Cardiac fibroblast (primary cell): ENCODE measurements at places on chromosomes 12 and 14.

DNA sequence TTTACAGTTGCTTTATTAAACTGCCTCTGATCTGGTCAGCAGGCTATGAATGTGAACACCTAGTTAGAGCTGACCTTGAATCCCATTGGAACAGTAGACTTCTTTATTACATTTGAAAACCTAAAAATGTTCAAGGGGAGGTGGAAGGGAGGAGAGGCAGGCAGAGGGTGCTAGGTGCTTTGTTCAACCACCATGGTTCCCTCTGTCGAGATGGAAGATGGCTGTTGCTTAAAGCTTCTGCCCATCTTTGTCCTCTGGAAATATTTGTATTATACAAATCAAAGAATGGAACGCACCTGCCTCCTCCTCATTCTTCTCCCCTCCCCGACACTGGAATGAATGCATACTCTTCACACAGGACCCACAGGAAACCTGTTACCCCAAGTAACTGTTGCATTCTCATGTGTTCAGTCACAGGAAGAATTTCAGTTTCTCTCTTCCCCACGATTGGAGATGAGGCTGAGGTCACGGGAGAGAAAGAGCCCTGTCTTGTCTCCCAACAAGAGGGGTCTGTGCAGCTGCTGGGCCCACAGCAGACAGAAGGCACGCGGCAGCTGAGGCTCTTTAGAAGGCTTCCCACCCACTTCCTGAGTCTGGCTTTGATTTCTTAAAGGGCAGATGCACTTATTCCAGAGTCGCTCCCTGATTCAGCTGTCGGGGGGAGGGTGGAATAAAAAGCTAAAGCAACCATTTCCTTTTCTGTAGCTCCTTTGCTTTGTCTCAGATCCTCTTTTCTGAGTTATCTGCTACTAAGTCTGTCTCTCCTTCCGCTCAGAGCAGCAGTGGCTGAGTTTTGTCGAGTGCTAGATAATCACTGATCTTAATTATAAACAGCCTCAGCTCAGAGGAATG lies 217.9 kb upstream of the BTG1 start:
- peak; percentile 26 for DNase-seq

DNA sequence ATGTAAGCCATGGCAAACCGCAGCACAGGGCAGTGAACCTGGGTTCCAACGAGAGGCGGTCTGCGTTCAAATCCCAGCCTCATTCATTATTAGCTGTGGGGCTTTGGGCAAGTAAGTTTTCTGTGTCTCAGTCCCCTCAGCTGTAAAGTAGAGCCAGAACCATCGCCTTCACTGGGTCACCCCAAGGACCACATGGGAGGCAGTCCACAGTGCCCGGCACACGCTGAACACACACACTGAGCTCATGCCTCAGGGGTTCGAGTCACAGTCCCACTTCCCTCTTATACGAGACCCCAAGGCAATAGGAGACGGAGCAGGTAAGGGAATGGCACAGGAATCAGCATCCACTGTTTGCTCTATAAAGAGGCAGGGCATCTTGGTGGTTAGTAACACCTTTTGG lies 19.1 kb downstream of the LRTM2 start:
- DNase-seq = no peak

GRCh38 chr12:101764051-101764792 lies 25.0 kb upstream of the SYCP3 start:
- no peak for DNase-seq

DNA sequence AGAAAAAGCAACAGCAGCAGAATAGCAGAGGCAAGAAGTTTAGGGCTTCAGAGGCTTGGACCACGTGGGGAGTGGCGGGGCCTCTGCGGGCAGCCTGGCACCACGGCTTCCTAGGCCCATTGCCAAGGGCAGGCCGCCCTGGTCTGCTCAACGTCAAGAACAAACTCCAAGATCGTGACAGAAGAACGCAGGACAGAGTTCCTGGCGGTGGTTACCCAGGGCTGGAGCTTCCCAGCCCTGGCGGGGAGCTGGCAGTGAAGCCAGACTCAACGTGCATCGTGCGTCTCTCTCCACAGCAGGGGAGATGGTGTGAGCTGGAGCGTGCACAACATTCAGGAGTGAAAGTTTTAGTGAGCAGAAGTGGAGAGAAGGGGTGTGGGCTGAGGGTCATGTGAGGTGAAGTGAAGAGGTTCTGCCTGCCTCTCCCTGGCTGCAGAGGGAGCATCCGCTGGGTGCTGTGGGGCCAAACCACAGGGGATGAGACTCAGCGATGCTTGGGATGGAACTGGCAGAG lies 13.9 kb upstream of the CACNA2D4 start:
- DNase-seq = no peak

DNA sequence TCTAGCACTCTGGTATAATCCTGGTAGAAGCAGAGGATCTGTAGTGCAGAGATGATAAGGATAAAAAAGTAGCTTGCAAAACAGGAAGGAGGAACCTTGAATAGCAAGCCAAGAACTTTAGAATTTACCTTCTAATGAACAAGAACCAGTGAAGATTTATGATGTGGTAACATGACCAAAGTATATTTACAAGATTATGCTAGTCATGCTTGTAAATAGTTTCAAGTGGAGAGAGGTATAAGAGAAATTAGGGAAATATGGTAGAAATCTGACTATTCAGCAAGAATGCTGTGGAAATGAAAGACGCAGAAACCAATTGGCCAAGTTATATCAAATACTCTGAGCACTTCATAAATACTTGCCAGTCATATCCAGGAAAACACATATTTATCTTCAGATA lies 47.8 kb downstream of the ERGIC2 start:
- DNase-seq = no peak

- DNase-seq = peak; percentile 71
Observed at GRCh38 chr14:91985521-91986255, 38.2 kb upstream of the FBLN5 start.

GRCh38 chr14:32939254-32940065 lies 781 bp downstream of the NPAS3 start:
- DNase-seq = peak; percentile 81

DNA sequence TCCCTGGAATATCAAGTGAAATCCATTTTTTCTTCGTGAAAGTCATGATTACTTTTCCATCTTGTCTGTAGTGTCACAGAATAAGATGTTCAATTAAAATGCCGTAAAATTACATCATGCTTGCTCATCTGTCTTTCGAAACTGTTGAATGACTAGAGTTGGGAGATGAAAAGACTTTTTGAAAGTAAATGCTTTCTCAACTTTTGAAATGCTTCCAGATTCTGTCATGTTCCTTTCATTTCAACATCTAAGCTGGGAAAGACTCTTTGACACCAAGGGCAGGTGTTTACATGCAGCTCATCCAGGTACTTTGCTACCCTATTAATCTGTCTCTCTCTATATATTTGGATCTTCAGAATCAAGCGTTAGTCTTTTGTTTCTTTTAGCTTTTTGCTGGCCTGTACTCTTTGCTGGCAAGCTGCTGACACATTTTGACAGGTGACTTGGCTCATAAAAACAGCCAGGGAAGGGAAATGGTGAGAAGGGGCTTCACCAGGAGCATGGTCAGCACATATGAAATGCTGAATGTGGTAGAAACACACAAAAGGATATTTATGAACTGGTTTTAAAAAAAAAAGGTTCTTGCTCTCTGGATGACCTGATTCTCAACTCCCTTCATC lies 77.0 kb upstream of the METAP2 start:
- DNase-seq = peak; percentile 26

GRCh38 chr12:22474970-22475720 lies 69.2 kb downstream of the C2CD5 start:
- DNase-seq = no peak

DNA sequence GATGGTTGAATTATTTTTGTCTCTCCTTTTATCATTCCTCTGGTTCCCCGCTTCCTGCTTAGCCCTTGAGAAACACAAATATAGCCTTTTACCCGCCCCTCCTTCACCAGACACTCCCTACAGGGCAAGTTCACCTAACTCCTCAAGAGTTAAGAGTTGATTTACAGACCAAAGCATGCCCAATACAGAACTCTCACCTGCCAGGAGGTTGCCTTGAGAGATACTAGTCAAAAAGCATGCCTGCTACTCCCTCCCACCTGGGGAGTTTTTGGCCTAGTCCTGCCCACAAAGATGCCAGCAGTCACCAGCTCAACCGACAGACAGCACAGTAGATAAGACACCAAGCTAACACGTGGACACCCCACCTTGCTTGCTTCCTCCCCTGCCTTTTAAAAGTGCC lies 11.2 kb downstream of the LGMN start:
- no peak for DNase-seq

DNA sequence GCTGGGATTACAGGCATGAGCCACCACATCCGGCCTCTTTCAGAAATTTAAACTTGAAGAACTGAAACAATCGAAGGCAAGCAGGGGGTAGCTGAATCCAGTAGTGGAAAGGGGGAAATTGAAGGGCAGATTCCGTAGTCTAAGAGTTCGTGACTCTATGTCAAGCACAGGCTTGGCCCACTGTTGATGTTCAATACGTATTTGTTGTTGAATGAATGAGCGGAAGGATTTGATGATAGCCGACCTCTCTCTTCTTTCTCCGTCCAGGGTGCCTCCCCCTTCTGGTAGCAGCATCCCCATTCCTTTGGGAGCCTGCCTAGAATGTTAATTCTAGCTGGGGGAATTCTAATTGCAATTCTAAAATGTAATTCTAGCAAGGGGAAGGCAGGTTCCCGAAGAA lies 59.8 kb upstream of the MED13L start:
- no peak for DNase-seq

DNA sequence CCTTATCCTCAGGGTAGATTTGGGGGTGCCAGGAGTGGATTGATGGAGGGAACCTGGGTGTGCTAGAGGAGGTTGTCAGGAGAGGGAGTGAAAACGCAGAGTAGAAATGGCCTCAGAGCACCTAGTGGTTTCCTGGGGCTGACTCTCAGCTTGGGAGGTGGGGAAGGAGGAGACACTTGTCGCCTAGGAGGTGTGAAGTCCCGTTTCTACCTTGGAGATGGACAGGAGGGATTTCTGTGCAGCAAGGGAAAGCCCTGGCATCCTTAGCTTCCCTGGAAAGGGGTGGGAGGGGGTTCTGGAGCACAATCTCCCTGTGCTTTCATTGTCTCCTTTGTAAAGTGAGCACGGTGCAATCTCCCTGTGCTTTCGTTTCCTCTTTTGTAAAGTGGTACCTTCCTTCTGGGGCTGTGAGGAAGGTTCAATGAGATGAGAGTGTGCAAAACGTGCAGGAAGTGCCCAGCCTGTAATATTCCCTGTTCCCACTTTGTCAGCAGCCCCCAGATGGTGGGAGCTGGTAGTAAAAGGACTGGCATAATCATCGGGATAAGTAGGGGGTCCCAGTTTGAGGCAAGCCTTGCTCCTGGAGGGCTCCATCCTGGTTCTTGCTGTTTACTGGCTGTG lies 1.6 kb downstream of the OAS3 start:
- DNase-seq = no peak

- no peak for DNase-seq
Observed at GRCh38 chr12:31232361-31232965, 93.5 kb downstream of the SINHCAF start.

GRCh38 chr14:94121485-94121884 lies 7.9 kb downstream of the IFI27L2 start:
- no peak for DNase-seq
